ENCODE measurements at places on chromosomes 3 and 15.

DNA sequence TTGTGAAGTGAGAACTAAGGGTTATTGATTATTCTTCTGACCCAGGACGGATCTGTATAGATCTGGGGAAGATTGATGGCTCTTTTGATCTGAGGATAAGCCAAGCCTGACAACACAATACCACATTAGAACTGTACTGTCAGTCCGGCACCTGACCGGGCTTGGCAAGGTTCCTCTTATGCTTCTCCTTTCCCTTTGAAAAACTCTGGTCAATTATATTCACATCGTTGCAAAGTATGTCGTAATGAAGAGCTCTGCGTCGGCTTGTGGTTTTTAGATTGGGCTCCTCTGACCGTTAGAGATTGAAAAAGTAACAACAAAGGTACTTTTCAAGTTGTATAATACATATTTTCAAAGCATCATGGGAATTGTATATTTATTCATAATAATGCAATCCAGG lies 389.8 kb downstream of the NR2F2 start:
- peak; percentile 71 for DNase-seq

GRCh38 chr3:68876112-68876713 lies 56.1 kb downstream of the TAFA4 start:
- peak; percentile 79 for DNase-seq

DNA sequence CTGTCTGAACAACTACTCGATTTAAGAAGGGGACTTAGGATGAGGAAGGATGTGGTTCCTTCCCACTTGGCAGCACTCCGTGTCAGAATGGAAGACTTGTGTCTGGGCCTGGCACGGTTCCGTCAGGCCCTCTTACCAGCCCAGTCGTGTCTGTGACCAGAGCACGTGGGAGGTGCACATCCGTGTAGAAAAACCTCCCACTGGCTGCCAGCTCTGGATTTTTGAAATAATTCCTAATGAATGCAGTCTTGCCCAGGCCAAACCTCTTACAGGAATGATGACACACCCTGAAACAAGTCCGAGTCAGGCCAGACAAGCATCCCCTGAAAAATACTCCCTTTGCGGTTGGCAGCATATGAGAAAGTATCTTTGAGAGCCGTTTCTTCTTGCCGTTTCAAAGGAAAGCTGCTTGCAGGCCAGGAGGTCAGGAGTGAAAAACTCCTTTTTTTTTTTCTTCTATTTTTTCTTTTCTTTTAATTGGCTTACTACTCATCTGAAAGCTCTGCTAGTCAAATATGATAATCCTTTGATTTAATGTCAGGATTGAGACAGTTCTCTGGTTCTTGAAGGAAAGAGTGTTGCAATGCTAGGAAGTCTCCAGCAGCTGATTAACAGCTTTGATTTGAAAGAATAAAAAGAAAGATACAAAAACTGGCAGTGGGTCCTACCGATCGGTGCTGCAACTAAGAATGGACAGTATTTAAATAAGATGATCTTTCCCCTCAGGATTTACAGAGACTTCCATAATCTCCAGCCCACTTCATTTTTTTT lies 19.8 kb downstream of the IL1RAP start:
- DNase-seq: no peak

DNA sequence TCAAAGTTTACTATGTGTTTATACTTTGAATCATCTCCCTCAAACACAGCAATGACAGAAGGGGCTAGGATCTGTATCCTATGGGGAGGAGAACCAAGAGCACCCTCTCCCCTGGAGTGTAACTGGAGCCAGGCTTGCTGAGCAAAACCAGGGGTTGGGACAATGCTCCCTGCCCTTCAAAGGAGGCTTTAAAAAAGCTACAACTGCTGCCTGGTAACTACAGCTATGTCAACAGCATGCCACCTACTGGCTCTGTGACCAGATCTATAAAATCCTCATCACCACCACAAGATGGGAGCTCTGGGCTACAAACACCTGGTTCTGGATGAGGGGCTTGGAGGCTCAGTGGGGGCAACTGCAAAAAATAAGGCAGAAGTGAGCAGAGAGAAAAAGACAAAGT lies 61.9 kb downstream of the ANO10 start:
- DNase-seq: no peak

DNA sequence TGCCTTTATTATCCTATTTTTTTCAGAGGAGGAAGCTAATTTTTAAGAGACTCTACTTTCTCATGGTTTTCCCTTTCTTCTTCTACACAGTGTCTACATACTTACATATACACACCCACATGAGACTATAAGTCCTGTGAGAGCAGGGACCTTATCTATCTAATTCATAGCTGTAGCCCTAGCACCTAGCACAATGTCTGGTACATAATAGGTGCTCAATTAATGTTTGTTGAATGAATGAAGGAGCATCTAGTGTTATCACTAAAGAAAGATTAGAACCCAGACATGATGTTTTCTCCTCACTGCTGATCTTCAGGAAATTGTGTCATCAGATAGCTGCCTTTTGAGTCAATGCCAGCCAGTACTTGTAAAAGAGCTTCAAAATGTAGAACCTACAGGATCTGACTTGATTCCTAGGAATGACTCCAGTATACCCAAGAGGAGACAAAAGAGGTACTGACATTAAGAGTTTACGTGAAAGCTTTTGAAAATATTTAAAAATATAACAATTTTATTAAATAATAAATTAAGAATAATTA lies 2.5 kb downstream of the SCG5 start:
- DNase-seq: no peak

GRCh38 chr3:140742116-140742515 lies 64.3 kb downstream of the TRIM42 start:
- no peak for DNase-seq

- DNase-seq: no peak
These were observed 509.0 kb upstream of the GOLIM4 start for GRCh38 chr3:168604767-168605166.

DNA sequence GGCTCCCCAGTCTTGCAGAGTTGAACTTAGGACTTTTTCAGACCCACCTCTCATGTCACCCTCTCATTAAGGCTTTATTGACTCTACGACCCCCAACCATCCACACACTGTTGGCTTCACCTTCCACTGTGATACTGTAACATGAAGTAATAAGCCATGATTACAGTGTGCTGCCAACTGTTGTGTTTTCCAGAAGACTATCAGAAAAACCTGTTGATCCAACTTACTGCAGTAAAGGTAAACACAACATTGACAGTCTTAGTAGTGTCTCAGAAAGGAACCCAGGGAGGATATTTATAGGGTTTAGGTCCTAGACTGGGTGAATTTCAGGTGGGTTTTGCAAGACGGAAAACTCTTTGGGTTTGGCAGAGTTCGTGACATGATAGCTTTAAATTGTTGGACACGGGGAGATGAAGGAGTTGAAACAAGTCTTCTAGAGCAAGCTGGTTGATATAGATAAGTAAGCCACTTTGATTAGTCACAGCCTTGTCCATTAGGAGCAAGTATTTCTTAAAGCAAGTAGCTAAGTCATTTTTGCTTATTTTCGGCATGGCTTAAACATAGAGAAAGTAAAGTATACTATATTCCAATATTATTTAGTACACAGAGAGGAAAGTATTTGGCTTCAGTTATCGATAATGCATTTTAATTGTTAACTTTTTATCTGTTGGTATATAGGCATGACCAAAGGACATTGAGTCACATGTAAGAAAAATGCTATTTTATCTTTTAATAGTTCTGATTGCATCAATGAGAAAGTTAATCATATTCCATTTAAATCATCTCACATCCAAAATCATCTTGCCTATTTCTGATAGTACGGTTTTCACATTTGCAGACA lies 2.4 kb upstream of the COL6A5 start:
- DNase-seq: peak; percentile 91

- DNase-seq: no peak
These were observed 25.1 kb upstream of the GAP43 start for GRCh38 chr3:115598216-115598615.

- DNase-seq: no peak
These were observed 240.8 kb downstream of the NFKBIZ start for GRCh38 chr3:102089904-102090720.

DNA sequence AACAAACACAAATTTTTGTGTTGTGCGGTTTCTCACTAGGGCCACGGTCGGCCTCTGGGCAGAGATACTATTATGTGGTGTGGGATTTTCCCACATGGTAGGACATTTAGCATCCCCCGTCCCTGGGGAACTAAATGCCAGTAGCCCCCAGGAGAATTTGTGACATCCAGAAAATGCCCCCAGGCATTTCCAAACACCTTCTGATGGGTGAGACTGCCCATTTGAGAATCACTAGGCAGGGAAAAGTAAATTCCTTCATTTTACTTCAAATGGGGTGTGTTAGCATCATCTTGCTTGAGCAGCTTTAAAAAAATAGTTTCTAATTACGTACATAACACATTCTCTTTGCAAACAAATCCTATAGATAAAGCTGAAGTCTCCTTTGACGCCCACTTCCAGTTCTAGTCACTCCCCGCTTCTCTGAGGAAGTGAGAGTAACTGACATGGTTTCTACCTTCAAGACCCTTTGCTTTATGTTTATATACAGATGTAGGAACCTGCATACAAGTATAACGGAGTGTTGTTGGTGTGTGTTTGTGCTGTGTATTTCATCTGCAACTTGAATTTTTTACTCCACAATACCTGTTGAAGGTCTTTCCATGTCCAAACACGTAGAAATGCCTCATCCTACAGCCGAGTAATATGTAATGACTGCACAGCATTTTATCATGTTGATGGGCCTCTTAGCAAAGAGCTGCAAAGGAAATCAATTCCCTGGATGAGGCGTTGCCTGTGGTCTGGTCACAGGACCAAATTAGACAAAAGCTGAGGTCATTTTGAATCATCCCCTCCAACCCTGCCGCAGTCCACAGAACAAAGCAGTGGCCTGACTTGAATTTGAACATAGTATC lies 31.4 kb upstream of the ZBTB38 start:
- no peak for DNase-seq

DNA sequence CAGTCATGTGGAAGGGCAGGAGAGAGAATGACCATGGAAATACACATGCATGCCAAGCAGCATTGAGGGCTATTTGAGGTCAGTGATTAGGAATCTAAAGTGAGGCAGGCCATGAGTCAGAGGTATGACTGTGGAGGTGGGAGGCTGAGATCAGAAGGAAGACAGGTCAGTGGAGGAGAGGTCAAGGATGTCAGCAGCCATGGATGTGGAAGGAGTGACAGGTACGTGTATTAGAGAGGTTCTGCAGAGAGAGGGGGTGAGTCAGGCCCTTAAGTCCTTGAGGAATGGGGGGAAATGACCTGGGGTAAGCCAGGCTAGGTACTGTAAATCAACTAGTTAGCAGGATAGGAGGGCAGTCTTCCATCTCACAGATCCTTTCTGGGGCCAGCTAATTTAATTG lies 166.6 kb downstream of the ANO10 start:
- no peak for DNase-seq

- DNase-seq: peak; percentile 32
These were observed 27.1 kb upstream of the TBL1XR1 start for GRCh38 chr3:177224414-177224813.

DNA sequence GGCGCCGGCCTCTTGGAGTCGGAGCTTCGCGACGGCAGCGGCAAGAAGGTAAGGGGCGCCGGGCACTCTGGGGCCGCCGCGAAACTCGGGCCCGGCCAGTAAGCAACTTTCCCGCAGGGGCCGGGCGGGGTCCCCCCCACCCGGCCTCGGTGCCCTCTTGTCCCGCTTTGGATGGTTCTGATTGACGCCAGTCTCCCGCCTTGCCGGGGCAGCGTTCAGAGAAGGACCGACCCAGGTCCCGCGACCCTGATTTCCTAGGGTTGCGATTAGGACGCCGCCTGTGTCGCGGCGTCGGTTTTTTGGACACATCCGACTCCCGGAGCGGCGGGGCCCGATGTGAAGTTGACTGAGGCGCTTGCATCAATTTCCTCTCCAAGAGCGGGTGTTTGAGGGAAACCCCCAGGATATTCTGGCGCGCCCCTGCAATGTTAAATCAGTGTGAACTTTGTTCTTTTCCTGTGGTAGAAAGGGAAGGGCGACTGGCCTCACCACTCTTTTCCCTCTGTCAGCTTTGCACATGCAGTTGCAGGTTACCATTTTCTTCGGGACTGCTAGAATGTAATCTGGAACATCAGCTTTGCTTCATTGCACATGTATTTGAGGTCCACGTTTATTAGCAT lies 755 bp downstream of the PDE8A start:
- DNase-seq: peak; percentile 13

DNA sequence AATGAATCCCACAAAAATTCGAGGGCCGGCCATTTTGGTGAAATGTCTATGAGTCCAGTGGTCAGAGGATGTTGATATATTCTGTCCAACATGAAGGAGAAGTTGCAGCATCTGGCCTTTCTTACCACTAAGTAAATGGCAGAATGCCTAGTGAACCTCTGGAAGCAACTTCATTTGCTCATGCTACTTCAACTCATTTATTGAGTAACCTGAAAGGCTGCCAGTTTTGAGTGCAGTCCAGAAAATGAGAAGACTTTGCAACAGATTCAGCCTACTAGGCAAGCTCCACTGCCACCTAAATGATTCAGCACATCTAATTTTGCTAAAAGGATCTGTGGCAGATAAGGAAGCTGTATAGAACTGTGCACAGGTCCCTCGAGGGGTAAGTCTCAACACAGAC lies 265.0 kb downstream of the OPA1 start:
- peak; percentile 81 for DNase-seq

- peak; percentile 81 for DNase-seq
These were observed 49.9 kb downstream of the CASR start for GRCh38 chr3:122233101-122233952.

DNA sequence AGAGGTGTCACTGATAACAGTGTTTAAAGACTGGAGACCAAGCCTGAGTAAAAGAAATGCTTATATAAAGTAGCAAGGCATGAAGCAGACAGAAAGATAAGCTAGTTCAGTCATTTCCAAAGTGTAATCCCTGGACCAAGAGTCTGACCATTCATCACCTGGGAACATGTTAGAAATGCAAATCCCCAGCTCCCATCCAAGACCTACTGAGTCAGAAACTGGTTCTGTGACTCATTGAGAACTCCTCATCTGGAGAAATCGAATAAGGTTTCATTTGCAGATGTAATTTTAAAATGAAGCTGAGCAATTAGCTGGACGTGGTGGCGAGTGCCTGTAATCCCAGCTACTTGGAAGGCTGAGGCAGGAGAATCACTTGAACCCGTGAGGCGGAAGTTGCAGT lies 473.9 kb upstream of the UBE2E2 start:
- DNase-seq: no peak

- no peak for DNase-seq
These were observed 46.3 kb upstream of the UTS2B start for GRCh38 chr3:191376516-191377141.

GRCh38 chr3:120071259-120071658 lies 23.0 kb downstream of the GSK3B start:
- no peak for DNase-seq

GRCh38 chr3:21892104-21892503 lies 141.1 kb upstream of the ZNF385D start:
- no peak for DNase-seq
